NCI-H69 (cell line): ENCODE measurements at places on chromosomes 6 and 20.

DNA sequence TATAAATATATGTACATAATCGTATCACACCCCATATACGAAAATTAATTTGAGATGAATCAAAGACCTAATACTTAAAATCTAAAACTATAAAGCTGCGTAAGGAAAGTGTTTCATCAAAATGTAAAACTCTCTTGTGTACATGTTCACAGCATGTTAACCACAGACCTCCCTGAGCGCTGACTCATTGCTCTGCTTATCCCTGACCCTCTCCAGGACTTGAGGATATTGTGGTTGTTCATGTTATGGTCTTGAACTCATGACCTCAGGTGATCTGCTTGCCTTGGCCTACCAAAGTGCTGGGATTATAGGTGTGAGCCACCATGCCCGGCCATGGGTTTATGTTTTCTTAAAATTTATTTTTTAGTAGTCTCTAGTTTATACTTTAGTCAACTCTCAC is 14.2 kb downstream of the FAM83B start:
- DNase-seq: no peak

GRCh38 chr6:117007659-117008058 is 130.6 kb downstream of the RFX6 start:
- no peak for DNase-seq

GRCh38 chr6:139091826-139092225 is 43.1 kb upstream of the HECA start:
- DNase-seq: no peak

DNA sequence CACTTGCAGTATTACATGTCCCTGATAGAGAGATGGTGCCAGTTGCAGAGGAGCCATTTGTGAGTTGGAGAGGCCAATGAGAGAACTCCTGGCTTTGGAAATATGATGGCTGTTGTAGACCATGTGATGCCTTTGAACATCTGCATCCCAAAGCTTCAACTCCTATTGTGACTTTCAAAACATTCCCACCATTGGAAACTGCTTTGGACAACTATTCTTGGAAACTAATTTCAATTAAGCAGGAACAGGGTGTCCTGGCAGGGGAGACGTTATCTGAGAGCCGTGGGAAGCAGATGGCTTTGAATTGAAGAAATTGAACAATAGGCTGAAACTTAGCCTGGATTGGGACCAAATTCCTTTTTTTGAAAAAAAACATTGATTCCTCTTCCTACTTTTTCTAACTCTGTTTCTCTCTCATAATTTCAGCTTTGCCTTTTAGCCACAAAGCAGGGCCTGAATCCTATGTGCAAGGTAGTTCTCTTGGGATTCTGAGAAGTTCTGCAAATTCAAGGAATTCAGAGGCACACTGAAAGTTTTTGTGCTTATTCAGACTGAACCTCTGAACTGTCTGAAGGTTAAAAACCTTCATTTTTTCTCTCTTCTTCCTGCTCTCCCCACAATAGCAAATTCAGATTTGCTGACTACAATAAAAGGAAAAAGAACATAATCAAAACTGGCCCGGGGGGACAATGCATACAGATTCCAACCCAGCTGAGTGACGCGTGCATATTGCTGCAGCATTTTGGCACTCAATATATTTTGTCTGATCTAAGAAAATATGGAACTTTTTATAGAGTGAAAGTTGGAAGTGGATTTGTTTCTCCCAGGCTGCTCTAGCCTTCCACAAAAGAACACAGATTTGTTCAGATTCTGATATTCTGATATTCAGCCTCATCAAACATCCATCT is 720.4 kb upstream of the CHD6 start:
- DNase-seq: no peak

GRCh38 chr6:44107017-44107416 is 20.2 kb downstream of the MRPL14 start:
- no peak for DNase-seq

- DNase-seq: no peak
Observed at GRCh38 chr6:38713812-38714211, 1.3 kb upstream of the DNAH8 start.

GRCh38 chr6:163460307-163460782 is 45.8 kb downstream of the QKI start:
- DNase-seq: no peak

DNA sequence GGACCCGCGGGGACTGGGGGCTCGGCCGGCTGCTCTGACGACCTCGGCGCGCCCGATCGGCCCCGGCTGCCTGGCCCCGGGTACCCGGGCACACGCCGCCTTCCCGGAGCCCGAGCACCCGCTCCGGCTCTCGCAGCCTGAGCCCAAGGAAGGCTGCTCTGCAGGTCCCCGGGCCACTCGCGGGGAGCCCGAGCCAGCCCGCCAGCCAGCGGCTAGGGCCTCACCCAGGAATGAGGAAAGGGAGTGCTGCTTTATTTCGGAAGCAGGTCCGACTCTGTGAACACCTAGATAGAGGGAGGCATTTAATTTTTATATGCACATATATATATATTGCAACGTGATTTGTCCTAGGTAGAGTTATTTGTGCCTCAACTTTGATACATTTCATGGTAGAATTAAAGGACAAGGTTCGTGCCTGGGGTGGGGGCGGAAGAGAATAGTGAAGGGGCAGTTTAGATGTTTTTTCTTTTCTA is 15.5 kb downstream of the FOXA2 start:
- DNase-seq: peak; percentile 71

DNA sequence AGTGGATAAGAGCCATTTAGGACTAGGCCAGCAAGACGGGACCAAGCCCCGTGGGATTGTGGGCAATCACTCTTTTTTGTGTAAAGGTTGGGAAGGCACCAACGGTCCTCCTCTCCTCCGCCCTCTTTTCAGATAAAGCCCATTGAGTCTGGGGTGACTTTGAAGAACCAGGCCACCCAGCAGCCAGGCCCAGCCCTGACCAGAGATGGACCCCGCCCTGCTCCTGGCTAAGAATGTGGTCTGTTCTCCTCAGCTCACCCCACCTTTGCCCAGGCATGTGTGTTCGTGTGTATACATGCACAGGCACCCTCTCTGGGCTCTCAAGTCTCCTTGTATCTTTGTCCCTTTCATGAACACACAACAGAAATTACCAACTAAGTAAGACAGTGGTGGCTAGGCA is 9.1 kb downstream of the SDC4 start:
- DNase-seq: no peak
